ENCODE measurements at places on chromosomes 11 and 22. TPM values are rescaled to one million over a fixed set of nuclear protein-coding genes. Genes with fewer than 3 reads are reported as not detected.

DNA sequence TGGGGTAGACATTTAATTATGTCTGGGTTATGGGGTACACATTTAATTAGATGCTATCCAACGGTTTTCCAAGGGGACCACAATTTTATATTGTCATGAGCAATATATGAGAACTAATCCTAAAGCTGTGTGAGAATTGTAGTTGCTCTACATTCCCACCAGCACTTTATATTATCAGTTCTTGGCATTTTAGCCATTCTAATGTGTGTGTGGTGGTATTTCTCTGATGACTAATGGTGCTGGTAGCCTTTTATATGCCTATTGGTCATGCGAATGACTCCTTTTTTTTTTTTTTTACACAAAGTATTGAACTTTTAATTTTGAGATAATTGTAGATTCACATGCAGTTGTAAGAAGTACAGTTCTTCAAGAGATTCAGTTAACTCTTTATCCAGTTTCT is 26.2 kb downstream of the TMEM135 start:
- no peaks in the 10 kb centered on the region for H3K4me1 ChIP-seq
- peaks cover 2% of the 10 kb centered on the region for H3K36me3 ChIP-seq
- no peak for DNase-seq
- no peaks in the 10 kb centered on the region for H3K27me3 ChIP-seq
- H3K4me3 ChIP-seq = no peak overlapping the region

- H3K4me3 ChIP-seq = no peak overlapping the region
- no peaks in the 10 kb centered on the region for H3K36me3 ChIP-seq
- peaks cover under 1% of the 10 kb centered on the region for H3K4me1 ChIP-seq
- no peak overlapping the region for H3K27ac ChIP-seq
- peaks cover 96% of the 10 kb centered on the region for H3K27me3 ChIP-seq
Observed at GRCh38 chr11:32427935-32428664, 7.2 kb downstream of the WT1 start.

- peak; percentile 57 for DNase-seq
- no peaks in the 10 kb centered on the region for H3K36me3 ChIP-seq
- H3K4me3 ChIP-seq = no peak overlapping the region
- no peaks in the 10 kb centered on the region for H3K27me3 ChIP-seq
- H3K4me1 ChIP-seq = peaks cover 9% of the 10 kb centered on the region
Observed at GRCh38 chr11:114348200-114349191, 51.8 kb downstream of the C11orf71 start.

Gene BDNF
- not detected for total RNA-seq

Gene ABCC8
- not detected for total RNA-seq

Gene SLC22A8
- total RNA-seq = not detected

Data from activated CD4-positive, alpha-beta T cell treated with anti-CD3 and anti-CD28 coated beads, Interleukin-2, amount 10 ng/mL, durations not matched to agents 7 days and 5 days (primary cell).